ENCODE measurements at places on chromosomes 5 and 9. TPM values are rescaled to one million over a fixed set of nuclear protein-coding genes. Genes with fewer than 3 reads are reported as not detected.

SOX30 gene
- total RNA-seq: not detected

RNF38 gene
- 16.1 TPM for total RNA-seq

C9orf153 gene
- not detected for total RNA-seq

IFNB1 gene
- total RNA-seq: not detected

PCDHA1 gene
- total RNA-seq: not detected

PRDM9 gene
- not detected for total RNA-seq
